ENCODE measurements at places on chromosomes 6 and 20.

DNA sequence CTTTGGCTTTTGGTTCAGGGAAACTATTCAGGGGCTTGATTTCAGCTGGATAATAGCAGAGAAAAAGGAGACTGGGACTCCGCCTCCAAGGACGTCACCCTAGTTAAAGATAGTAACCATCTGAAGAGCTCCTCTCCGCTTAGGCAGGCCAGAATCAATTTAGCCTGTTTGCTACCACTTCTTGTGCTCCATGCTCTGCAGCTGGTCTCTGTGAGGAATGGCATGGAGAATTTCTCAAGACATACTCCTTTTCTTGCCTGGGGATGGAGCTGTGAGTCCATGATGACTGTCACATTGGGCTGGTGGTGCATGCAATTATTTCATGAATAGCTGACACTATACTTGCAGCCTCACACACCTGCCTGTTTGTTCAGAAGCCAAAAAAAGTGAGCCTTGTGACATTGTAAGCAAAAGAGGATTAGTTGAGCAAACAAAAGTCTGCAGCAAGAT is 61.4 kb downstream of the TXLNB start:
- no peak for DNase-seq

- no peak for DNase-seq
These were observed 255.8 kb downstream of the QKI start for GRCh38 chr6:163670336-163670735.

DNA sequence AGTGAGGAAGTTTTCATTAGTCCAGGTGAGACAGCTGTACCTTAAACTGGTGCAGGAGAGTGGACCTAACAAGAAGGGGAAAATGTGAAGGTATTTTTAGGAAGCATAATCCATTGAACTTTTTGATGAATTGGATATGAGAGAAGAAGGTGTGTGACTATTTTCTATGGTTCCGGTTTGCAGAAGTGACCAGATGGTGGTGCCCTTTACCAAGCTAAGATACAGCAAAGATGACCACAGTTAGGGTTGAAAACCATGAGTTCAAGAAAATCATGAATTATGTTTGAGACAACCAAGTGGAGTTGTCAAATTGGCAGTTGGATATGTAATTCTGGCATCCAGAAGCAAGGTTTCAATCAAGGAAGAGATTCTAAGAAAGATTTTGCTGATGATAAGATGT is 61.9 kb upstream of the NRSN1 start:
- no peak for DNase-seq

DNA sequence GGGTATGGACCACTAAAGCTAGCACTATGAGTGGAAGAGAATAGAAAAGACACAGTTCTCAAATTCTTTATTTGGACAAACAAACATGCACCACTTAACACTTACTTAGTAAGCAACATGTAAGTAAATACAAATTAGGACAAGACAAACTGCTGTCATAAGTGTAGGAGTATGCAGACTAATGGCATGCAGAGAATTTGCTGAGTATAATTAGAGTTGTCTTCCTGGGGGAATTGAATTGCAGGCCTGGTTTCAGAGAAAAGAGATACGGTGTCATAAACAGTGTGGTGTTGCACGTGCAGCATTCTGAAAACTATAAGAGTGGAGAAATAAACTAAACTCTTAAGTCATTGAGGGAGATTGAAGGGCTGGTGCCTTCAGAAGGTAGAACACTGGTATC is 125.2 kb upstream of the EYA4 start:
- no peak for DNase-seq

GRCh38 chr20:24283186-24283585 is 186.2 kb upstream of the SYNDIG1 start:
- DNase-seq, result no peak
